ENCODE measurements at places on chromosomes 4 and X.

GRCh38 chr4:110815950-110816349 is 193.1 kb upstream of the PITX2 start:
- DNase-seq: no peak

DNA sequence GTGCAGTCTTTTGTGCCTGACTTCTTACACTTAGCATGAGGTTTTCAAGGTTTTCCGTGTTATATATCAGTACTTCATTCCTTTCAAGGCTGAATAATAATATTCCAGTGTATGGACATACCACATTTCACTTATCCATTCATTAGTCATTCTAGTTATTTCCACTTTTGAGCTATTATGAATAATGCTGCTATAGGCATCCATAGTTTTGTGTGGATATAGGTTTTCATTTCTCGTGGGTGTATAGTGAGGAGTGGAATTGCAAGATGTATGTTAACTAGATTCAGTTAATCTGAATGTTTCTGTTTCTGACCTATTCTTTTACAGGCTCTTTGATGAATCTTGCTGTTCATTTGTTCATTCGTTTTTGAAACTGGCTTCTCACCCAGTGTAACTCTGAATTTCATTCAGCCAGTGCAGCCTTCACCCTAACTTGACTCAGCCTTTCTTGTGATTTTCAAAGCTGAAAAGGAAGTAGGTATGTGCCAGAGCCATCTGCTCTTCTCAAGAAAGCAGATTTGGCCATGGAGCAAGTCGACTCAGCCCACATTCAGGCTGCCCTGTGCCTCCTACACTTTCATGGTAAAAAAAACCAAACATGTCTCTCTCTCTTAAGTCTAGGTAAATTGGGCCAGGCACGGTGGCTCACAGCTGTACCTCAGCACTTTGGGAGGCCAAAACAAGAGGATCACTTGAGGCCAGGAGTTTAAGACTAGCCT is 56.3 kb upstream of the NOCT start:
- DNase-seq: no peak

- no peak for DNase-seq
These were observed 154.2 kb downstream of the NHS start for GRCh38 chrX:17529151-17529745.

- DNase-seq: no peak
These were observed 335.3 kb upstream of the NOCT start for GRCh38 chr4:138680256-138680655.

DNA sequence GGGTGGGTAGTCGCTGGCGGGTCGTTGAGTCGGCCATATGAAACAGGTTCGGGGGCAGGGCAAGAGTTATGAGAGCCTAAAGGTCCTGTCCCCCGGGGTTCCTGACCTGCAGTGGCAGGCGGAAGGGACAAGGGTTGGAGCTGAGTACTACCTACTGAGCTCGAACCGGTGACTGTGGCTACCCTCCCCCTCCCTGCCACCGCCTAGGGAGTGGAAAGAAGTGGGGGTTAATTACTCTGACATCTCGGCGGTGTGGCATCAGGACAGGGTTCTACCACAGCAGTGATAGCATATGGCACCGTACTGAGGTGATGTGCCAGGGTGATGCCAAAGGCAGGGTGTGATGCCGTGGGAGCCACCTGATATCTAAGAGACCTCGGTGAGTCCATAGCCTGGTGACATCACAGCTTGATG is 307 bp downstream of the ATG4A start:
- DNase-seq: no peak

DNA sequence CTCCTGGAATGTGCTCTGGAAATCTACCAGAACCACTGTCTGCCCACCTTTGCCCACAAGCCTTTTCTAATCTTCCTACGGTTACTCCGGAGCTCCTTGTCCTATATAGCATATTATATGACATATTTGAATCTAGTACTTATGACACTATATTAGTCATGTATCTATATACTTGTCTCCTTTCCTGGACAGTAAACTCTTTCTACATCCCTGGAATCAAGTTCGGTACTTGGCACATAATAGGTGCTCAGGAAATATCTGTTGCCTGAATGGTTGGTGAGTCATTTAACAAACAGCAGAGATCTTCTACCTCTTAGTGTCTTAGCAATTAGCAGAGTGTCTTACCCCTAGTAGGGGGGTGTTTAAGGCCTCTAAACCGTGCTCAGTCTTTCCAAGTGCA is 123.6 kb downstream of the RELL1 start:
- DNase-seq: no peak

GRCh38 chr4:143254491-143255226 is 69.9 kb downstream of the USP38 start:
- no peak for DNase-seq

GRCh38 chr4:137526681-137527080 is 5.6 kb downstream of the PCDH18 start:
- no peak for DNase-seq

DNA sequence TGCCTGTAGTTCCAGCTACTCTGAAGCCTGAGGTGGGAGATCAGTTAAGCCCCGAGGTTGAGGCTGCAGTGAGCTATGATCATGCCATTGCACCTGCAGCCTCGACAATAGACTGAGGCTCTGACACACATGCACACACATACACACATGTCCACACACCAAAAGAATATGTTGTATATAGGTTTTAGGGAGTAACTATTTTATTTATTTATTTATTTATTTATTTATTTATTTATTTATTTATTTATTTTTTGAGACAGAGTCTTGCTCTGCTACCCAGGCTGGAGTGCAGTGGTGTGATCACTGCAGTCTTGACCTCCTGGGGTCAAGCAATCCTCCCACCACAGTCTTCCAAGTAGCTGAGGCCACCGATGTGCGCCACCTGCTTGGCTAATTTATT is 78.3 kb downstream of the DCLK2 start:
- no peak for DNase-seq

DNA sequence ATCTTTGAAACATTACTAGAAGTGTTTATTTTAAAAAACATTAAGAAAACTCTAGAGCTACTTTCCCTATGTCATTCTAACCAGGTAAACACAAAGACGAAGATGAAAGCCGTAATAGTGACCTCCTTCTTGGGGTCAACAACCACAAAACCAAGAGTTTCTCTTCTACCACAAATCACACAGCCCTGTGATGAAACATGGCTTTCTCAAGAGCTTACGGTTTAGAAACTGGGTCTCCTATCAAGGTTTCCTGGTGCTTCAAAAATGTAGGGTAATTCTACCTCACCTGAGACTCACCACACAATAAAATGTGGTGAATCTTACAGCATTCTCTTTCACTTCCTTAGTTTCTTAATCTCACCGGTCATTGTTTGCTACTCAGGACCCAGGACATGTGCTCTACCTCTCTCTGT is 50.9 kb downstream of the CORIN start:
- no peak for DNase-seq

DNA sequence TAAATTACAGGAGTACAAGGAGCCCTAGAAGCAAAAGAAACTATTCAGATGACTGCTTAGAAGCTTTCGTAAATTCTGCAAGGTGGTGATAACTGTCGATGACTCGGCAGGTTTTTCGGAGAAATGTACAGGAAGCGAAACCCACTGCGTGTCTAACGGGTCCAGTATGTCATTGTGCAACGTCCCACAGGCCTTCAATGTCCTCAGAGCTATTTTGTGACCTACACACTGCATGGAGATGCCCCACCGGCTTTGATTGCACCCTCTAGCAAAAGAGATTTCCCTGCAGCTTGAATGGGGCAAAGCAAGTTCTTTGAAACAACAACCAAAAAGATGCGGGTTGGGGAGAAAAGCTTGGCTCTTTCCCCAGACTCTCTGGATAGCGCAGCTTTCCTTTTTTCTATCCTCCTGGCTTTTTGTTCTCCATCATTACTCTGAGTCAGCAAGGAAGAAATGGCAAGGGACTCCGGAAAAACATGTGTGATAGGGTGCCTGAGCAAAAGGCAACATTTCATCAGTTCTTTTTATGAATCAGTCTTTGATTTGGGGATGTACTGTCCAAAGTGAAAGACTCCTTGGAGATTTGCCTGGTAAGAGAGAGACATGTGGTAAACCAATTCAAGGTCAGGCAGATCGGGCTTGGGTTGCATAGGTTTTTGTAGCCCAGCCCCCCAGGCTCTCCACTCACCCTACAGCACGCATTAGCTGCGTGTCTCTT is 112.0 kb upstream of the TBL1X start:
- no peak for DNase-seq

DNA sequence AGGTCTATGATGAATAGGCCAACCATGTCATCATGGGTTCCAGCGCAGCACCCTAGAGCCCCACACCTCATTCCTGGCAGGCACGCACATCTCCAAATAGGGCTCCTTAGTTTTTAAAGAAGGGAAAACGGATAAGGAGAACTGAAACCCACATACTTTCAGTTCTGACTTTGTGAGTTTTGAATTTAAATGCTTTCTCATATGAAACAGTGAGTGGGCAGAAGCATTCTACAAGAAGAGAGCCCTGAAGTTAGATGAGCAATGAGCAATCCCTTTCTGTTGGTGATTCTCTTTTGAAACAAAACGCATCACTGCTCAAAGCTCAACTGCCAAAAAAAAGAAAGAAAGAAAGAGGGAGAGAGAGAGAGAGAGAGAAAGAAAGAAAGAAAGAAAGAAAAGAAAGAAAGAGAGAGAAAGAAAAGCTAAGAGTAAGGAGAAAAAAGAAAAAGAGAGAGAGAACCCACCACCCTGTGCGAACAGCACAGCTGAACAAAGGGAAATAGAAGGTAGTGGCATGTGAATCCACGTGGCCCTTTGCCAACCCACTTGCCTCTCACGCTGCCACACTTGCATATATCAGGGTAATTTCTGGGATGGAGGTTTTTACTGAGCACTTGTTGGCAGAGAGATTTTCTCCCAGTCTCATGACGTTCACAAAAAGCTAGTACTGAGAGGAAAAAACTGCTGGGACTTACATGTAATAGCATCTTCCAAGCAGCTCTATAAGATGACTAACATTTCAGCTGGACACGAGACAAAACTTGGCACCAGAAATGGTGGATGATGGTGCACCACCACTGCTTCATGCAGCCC is 31.0 kb downstream of the TMSB4X start:
- DNase-seq: no peak

- DNase-seq: no peak
These were observed 24.2 kb upstream of the PPM1K start for GRCh38 chr4:88308587-88308986.

- DNase-seq: no peak
These were observed 192.4 kb upstream of the FSTL5 start for GRCh38 chr4:162356181-162356580.

DNA sequence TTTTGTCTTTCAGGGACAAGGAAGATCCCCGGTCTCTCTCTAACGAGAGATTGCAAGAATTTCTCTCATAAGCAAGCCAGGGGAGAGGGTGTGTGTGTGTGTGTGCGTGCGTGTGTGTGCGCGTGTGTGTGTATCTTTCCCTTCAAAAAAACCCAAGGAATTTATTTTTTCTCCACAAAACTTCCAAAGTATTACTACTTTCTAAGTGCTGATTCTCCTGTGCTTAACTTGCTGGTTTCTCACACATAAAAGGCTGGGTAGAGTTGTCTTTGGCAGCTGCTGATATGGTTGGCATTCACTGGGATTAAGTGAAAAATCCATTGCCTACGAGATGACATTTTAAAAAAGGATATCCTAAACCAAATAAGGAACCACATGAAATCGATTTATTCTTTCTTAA is 435.7 kb downstream of the RAPGEF2 start:
- DNase-seq: no peak

- no peak for DNase-seq
These were observed 1021.5 kb upstream of the AGA start for GRCh38 chr4:178463747-178464146.

- DNase-seq: no peak
These were observed 225.5 kb downstream of the PARM1 start for GRCh38 chr4:75158451-75158850.

GRCh38 chrX:28491941-28492340 is 95.3 kb upstream of the IL1RAPL1 start:
- no peak for DNase-seq

DNA sequence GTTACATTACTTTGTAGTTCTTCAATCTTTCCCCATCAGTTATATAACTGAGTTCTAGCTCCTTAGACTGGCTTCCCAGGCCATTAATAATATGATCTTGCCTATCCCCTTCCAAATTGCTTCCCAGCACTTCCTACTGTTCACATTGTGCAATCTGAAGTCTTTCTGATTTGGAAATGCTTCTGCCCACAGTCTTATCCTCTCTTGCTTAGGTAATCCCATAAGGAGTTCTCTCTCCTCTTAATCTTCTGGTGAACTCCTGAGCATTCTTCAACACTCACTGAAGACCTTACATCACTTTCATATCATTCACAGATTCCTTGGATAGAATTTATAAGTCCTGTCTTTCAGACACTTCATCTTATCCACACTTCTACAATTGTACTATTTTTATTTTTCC is 132.7 kb upstream of the TTC29 start:
- DNase-seq: no peak

- no peak for DNase-seq
These were observed 135.5 kb downstream of the ARHGAP24 start for GRCh38 chr4:85610450-85610849.

DNA sequence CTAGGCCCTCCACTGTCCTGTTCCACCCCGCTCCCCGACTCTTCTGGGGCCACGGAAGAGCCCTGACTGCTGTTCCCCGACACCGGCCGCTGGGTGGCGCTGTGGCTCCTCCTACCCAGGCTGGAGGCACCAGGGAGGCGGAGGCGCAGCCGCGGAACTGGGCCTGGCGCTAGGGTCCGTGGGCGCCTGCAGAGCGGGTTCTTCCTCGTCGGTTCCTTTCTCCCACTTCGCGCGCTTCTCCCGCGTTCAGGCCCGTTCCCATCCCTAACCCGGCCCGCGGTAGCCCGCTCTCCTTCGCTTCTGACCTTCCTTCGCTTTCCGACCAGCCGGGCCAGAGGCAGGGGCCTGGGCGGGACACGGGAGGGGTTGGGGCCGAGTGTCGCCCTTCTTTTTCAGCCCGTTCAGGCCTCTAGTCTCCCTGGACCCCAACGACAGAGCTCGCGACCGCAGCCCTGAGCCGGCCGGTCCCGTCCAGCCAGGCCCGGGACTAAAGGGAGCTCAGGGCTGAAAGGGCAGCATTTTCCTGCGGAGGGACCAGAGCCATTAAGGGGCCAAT is 34.3 kb downstream of the NALF2 start:
- DNase-seq: peak; percentile 22

DNA sequence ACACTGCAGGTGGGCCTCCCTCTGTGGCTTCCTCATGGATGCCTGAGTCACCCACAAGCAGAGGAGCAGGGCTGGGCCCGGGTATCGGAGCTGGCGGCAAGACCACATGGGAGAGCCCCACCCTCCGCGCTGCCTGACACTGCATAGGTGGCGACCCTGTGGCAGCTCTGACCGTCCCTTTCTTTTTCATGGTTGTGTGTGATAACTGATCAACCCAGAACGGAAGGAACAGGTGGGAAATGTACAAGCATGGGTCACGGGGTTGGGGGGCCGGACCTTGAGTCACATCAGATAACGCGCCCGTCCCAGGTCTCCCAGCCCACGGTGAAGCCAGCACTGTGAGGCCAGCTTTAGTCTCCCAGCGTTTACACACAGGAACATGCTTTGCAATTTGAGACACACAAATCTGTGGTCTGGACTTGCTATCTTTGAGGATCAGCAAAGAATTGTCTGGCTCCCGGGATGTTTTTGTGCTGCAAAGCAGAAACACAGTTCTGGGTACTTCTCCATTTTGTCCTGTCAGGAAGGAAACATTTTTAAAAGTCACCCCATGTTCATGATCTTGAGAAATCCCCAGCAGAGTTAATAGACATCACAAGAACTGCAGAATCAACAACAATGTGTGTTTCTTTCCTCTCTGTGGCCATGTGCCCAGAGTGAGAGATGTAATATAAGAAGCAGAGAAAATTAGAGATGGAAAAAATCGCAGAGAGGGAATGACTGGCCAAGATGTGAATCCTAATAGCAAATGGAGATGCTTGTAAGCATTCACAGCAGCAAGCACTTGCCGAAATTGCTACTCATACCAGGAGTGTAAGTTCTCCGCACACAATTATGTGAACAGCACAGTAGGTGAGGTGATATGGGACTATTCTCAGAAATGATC is 70.1 kb upstream of the CBR4 start:
- DNase-seq: no peak
